Stimulated activated CD4-positive, alpha-beta T cell treated with anti-CD3 and anti-CD28 coated beads, Interleukin-4, amount 100 ng/mL, for 1 hour (primary cell): ENCODE measurements at places on chromosomes 12 and 14.

DNA sequence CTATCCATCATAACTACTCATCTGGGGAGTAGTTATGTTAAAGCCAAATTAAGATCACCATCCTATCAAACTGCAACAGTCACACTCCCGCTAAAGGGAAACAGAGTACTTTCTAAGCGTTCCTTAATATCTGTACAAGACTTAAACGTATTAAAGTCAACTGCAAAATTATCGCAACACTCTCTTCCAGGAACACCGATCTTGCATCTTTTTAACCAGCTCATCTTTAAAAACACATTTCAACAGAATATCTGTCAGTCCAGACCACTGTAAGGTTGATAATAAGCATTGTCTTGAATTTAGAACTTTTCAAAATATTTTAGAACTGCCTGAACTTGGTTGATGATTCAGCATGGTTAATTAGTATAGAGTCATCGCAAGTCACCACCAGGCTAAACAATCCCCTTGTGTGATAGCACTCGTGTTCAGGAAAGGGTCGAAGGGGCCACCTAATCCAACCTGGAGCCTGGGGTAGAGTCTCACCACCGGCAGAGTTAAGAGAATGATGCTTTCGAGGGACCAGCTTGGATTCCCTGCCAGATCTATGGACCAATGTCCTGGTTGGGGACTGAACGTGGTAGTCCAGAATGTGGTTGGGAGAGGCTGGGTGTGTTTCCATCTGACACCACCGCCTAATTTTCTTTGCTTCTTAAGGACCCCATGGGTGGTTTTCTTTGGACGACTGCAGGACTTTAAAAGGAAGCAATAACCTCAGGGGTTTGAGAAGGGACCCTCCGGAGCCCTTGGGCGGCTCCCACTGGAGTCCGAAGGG is 890 bp downstream of the SPTLC2 start:
- DNase-seq = peak; percentile 8

- peak; percentile 95 for DNase-seq
Measured at GRCh38 chr14:21092273-21093011, 6.0 kb downstream of the ZNF219 start.

DNA sequence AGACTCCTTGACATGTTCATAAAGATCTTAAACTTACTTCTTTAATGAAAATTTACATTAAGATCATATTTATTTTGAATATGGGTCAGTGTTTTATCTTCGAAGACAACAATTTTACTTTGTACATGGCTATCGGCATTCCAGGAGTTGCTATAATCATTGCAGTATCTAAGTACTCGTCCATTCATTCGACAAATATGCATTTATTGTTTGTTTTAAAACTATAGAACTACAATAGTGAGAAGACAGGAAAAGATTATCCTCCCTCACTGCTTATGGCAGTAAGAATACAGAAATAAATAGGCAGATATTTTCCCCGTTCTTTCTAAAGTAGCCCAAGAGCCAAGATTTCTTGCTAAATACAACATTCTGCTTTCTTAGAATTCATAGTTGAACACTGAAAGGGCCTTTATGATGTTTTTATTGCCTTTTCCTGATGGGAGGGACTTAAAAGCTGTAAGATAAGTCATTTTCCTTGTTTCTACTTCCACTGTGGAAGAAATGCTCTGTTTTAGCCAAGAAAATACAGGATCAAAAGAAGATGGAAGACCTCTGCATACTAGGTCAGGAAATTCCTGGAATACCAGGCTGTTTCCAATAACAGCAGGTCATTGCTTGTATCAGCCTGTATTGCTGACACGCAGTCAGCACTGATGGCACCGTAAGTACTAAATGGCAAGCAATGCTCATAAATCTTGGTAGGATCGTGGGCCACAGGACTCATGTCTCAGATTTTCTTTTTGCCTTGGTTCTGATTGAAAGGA is 521.0 kb upstream of the ATP2B1 start:
- DNase-seq = no peak

DNA sequence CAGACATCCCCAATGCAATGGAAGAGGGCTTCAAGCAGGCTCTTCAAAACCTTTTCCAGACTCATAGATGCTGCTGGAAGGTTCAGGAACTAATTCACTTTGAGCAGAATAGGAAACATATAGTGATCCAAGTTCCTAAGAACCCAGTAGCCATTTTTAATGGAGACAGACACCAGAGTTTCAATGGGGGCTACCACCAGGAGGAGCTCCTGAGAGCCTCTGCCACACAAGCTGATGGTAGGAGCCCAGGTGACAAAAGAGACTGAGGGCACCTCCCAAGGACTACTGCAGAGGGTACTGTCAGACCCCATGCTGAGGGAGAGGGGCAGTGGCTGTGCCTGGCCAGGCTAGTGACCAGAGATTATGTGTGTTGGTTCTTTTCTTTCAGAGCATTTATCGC is 45.9 kb downstream of the IFNG start:
- DNase-seq = peak; percentile 45
